ENCODE measurements at places on chromosomes 3 and 15.

- DNase-seq, result no peak
Observed at GRCh38 chr3:172808969-172809546, 58.5 kb downstream of the ECT2 start.

GRCh38 chr3:159234306-159234705, 432.5 kb downstream of the MFSD1 start:
- no peak for DNase-seq

DNA sequence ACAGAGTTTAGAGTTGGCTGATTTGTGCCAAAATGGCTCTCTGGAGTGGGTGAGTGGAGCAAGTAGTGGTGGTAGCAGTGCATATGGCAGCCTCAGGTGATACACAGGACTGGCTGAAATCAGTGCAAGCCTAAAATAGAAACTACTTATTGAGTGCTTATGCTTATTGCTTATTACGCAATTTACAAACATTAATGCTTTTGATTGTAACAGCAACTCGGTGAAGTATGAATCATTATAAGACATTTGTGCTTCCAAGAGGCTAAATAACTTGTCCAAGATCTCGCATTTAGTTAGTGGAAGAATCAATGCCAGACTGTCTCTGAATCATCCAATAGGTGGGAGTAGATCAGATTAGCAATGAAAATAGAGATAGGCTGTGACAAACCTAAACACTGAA, 353.8 kb downstream of the NAALADL2 start:
- DNase-seq, result no peak

DNA sequence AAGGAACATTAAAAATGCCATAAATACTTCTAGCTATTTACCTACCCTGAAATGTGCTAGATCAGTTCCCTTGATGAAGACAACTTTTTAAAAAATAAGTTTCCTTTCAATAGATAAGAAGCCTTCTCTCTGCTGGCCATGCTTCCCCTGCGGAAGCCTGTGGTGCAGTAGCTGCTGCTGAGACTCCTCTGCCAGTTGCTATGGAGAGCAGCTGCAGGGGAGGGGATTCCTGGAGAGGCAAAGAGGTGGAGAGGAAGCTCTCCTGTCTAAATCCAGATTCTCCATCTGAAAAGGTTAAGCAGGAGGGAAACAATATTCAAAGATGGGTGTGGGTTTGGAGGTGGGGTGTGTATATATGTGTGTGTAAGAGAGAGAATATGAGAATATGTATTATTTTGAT, 69.8 kb upstream of the BFSP2 start:
- DNase-seq, result no peak

- no peak for DNase-seq
Observed at GRCh38 chr3:17846466-17846865, 104.0 kb upstream of the TBC1D5 start.

- no peak for DNase-seq
Observed at GRCh38 chr3:32440611-32441350, 49.1 kb downstream of the CMTM7 start.

- no peak for DNase-seq
Observed at GRCh38 chr3:68984011-68984530, 29.4 kb downstream of the EOGT start.

DNA sequence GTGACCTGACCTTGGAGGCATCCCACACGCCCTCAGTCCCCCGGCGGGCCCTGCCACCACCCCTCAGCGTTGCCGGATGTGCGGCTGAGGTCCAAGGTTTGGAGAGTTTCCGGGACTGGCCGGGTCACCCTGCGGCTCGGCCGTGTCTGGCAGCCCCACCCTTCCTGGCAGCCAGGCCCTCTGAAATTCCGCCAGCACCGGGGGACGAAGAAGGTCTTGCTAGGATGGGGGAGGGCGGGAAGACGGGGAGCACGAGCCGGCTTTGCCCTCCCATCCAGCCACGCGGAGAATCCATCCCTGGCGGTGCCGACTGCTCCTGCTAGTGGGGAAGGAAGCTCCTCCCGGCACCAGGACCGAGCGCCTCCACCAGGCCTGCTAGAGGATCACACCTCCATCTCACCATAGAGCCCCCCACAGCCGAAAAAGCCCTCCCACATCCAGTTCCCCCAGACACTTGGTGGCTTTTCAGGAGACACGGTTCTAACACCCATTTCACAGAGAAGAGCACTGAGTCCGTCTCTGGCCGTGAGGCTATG, 81.5 kb downstream of the CPN2 start:
- DNase-seq, result no peak

- no peak for DNase-seq
Observed at GRCh38 chr3:63193647-63194046, 84.5 kb upstream of the SYNPR start.

Data from activated CD4-positive, alpha-beta memory T cell treated with anti-CD3 and anti-CD28 coated beads for 36 hours (primary cell).